ENCODE measurements at places on chromosomes 5 and 9.

GRCh38 chr5:109580225-109580624, 109.5 kb upstream of the MAN2A1 start:
- DNase-seq = no peak

- DNase-seq = no peak
Observed at GRCh38 chr5:82295959-82296531, 17.9 kb upstream of the RPS23 start.

- DNase-seq = no peak
Observed at GRCh38 chr9:23658376-23659258, 167.4 kb downstream of the ELAVL2 start.

- DNase-seq = no peak
Observed at GRCh38 chr5:6557807-6558575, 74.9 kb downstream of the NSUN2 start.

DNA sequence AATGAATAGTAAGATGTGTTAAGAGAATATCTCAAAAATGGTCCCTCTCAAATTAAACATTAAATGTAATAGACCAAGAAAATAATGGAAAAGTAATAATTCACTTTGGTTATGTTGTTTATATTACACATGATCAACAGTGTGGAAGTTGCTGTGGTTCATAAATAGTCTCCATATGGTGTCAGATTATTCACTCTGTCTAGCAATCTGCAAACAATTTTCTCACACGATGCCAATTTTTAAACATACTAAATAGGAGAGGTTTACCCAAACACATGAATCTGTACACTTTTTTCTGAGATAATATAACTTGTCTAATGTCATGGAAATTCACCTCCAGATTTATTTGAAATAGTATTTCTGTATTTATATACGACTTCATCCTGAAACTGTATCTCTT, 217.4 kb upstream of the FBXL7 start:
- DNase-seq = no peak

GRCh38 chr5:173354645-173355044, 26.4 kb upstream of the STC2 start:
- DNase-seq = no peak

DNA sequence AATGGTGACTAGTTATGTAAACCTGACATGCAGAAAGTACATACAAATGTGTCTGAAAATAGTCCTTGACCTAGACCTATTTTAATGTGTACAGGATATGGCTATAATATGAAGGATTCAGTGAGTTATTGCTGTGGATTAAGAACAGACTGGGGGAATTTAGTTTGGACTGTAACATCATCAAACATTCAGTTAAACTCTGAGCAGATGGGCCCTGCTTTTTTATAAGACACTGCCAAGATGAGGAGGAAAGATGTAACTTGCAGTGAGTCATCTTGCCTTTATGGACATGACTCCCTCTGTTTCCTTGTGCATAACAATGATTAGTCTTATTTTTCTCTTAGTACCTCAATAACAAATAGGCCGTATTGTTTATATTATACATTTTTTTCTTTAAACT, 12.2 kb downstream of the PPP3R2 start:
- no peak for DNase-seq

- no peak for DNase-seq
Observed at GRCh38 chr5:23703940-23704855, 196.8 kb downstream of the PRDM9 start.

DNA sequence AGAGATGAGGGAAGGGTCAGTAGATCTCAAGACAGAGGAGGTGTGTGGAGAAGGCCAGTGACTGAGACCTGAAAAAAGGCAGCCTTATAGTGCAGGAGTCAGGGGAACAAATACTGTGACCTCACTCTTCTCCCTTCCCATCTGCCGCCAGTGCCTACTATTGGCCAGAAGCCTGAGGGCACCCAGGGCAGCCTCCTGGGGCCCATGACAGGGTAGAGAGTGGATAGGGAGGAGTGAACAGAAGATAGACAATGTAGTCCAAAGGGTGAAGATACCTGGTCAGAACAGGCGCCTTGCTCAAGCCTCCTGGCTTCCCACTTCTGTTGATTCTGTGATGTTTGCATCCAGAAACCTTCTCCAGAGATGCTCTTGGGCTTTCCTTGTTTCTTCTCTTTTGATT, 196.7 kb downstream of the PBX3 start:
- no peak for DNase-seq

DNA sequence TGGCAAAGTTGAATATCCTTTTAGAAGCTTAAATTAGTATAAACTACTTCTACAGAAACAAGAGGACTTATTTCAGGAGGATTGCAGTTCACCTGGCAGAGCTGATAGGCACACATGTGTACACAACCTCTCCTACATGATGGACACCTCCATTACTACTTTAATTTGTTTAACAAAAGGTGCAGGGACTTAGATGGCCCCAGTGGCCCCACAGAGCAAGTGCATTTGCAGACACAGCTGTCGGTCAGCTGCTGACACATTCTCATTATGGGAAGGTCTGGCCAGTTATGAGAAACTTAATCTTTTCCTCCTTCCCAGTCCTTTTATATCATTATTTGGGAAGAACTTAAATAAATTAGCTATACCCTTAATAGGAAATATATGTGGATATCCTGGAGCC, 28.3 kb downstream of the TDRD7 start:
- no peak for DNase-seq

GRCh38 chr5:136145030-136145429, 12.4 kb downstream of the SMAD5 start:
- no peak for DNase-seq

DNA sequence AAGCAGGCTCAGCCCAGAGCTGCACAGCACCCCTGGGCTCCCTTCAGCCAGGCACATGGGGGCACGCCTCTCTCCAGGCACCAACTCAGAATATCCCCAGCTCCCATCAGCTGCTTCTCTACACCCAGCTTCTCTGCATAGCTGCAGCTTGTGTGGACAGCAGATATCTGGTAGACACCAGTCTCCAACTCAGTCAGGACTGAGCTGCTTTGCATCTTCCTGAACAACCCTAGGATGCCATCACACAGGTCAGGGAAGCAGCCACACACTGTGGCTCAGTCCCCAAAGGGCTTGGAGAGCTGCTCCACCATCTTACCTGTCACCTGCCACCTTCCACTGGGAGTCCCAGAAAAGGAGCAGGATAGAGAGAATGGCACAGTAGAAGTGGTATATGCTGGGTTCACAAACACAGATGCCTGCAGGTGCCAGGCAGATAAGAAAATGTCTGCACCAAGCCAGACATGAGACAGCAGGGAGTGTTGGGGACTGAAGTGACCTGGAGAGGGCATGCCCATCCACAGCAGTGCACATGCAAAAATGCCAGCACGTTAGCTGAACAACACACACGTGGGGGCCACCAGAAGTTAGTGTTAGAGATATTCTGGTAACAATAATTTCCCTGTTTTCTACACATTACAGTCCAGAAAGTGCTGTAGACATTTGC, 42.0 kb downstream of the THBS4 start:
- no peak for DNase-seq

All from stimulated activated CD4-positive, alpha-beta T cell treated with anti-CD3 and anti-CD28 coated beads, Interleukin-15, amount 100 ng/mL, for 24 hours (primary cell).